ENCODE measurements at places on chromosomes 2 and 18.

- DNase-seq = no peak
Measured at GRCh38 chr2:190994148-190994547, 19.8 kb downstream of the STAT1 start.

- no peak for DNase-seq
Measured at GRCh38 chr2:44347526-44347925, 13.8 kb downstream of the PREPL start.

DNA sequence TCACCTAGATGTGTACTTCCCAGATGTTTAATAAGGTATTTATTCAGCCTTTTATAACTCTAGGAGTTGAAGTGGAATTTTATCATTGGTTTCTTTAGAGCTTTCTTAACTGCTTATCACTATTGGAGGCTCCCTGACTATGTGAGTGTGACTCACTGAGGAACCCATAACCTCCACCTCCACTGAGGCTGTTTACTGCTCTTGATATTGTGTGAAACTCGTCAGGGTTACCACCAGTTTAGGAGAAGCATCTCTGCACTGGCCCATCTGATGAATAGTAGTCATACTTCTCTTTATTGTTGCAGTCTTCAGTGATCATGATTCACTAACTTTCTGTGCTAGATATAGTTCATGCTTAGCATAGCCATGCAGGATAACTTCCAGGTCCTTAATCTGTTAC lies 79.6 kb upstream of the UBXN4 start:
- DNase-seq = no peak

DNA sequence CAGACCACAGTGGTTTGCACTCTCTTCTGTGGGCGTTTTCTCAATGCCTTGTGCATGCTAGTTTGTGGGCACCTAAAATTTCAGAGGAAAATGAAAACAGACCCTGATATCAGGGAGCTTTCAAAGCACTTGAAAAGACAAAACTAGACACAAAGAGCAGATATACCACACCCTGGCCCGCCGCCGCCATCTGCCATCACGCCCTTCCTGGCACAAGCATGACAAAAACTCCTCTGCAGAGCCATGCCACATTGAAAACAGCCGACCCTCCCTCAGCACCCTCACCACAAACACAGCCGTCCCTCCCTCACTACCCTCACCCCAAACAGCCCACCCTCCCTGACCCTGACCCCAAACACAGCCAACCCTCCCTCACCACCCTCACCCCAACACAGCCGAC lies 84.8 kb upstream of the RAB6C start:
- DNase-seq = no peak

DNA sequence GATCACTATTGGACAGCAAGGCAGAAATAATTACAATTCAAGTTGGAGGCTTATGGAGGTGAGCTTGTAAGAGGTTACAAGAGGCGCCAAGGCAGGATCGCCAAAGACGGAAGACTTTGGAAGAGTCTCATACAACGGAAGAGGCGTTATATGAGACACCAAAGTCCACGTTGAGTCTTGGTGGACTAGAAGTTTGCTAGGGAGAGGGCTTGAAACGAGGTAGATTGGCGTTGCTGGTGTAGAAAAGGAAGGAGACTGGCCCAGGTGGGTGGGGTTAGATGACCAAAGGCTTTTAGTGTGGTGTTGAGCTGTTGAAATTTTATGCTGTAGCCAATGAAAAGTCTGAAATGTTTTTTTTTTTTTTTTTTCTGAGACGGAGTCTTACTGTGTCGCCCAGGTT lies 1.4 kb downstream of the MSH2 start:
- DNase-seq = no peak

- no peak for DNase-seq
Measured at GRCh38 chr2:118309257-118309945, 221.1 kb downstream of the INSIG2 start.

GRCh38 chr18:10659594-10659993 lies 133.8 kb downstream of the NAPG start:
- no peak for DNase-seq

Data from stimulated activated CD4-positive, alpha-beta T cell treated with anti-CD3 and anti-CD28 coated beads, TNF-alpha, amount 100 ng/mL, for 1 hour (primary cell).